ENCODE measurements at places on chromosomes 1 and 21.
A peak's percentile ranks its signal among the peaks of the same experiment; 100 is the strongest.

DNA sequence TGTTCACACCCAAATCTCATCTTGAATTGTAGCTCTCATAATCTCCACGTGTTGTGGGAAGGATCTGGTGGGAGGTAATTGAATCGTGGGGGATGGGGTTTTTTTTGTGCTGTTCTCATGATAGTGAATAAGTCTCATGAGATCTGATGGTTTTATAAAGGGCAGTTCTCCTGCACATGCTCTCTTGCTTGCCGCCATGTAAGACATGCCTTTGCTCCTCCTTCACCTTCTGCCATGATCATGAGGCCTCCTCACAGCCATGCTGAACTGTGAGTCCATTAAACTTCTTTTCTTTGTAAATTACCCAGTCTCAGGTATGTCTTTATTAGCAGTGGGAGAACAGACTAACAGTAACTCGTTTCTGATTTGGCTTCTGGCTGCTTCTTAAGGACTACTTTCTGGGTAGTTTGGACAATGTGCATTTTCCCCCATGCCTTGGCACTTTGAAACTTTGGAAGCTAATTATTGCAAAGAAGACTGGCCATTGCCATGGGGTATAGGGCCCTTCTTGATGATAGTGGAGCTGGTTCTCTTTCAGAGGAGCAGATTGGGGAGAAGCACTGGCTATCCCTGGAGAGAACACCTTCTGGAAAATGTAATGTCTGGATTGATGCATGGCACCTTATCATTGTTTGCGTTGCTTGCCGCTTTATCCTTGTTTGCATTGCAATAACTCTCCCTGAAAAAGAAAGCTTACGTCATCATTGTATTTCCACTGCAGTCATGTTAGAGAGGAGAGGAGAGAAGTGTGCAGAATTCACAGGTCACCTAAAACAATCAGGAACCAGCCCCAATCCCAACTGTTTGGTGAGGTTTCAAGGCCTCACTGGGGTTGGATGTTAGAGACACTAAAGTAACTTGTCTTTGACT lies 5.9 kb downstream of the CNIH3 start:
- no peak for DNase-seq

DNA sequence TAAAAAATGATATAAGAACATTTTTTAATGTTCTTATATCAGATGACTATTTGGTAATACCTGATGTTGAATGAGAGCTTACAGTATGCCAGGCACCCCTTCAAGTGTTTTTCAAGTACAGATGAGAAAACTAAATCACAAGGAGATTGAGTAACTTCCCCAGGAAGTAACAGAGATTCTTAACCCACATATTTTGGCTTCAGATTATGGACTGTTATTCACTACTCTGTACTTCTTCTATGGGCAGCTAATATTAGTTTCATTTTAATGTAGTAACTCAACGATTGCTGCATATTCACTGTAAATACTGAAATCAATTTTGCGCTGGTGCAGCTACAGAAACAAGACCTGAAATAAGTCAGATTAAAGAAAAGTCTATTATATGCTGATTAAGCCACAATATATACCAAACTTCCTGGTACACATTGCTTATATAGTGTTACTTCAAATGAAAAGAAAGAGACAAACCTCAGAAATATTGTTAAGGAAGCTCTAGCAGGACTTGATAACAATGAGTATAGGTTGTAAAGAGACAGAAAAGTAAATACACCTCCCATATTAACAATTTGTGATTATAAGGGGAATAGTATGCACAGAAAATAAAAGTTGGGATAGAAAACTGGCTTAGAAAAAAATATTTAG lies 19.7 kb downstream of the DPYD start:
- no peak for DNase-seq

GRCh38 chr1:2404890-2405511 lies 7.4 kb downstream of the PEX10 start:
- DNase-seq, result no peak

GRCh38 chr1:159826441-159827101 lies at the start of gene SLAMF8:
SLAMF8 (plus strand) TSS chr1:159826873; CDS start chr1:159826899, 26 bp downstream.
- DNase-seq, result peak; percentile 54

DNA sequence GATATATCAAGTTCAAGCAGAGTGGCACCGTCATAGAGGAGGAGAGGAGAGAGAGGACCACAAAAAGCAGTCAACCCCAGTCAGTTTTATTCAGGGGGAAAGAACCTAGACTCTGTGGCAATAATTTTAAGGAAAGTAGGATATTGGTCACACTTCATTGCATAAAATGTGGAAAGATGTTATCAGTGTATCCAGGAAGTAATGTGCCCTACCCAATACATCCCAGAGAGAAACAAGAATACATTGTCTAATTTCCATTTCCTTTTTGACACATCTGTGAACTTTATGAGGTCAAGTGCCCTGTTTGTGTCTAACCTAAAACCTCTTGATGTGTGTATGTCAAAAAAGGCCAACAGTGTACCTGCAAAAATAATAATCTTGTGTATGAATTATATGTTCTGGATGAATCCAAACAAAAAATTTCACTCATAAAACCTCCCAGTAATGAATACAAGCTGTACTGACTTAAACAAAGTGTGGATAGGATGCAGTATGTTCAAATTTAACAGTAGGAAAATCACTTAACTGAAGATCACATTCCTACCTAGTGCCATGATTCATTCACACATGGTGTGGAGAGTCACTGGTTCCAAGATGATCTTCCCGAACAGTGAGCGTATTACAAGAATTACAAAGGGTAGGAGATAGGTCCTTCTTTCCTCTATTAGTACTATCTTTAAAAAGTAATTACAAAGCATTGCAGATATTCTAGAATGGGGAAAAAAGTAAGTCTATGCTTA lies 712.1 kb upstream of the CXADR start:
- DNase-seq, result no peak
